ENCODE measurements at places on chromosomes 5 and 9.
A peak's percentile ranks its signal among the peaks of the same experiment; 100 is the strongest.

GRCh38 chr5:72363166-72363802 lies 43.1 kb downstream of the PTCD2 start:
- DNase-seq = no peak

GRCh38 chr5:50807661-50808060 lies 141.2 kb downstream of the PARP8 start:
- no peak for DNase-seq

DNA sequence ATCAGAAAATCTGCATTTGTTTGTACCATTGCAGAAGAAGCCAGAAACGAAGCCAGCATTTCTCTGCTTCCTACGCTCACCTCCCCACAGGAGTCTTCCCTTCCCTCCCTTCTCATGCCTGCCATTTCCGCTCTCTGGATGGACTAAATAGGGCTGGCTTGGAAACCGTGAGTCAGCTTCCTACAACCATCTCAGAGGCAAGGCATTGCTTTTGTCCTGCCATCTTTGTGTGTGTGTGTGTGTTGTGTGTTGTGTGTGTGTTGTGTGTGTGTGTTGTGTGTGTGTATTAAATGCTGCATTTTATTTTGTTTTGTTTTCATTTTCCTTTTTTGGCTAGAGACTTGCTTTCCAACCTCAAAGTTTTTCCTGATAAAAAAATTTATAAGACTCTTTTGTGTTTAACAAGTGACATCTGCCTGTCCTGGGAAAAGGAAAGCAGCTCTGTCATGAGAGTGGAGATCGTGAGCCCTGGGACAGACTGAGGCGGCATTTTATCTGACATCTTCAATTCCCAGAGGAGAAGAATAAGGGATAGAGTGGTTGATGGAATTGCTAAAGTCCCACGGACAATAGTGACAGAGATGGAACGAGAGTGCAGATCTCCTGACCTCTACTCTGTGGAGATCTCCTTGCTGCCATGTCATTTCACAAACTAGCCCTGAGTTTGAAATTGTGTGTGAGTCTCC lies 7.5 kb upstream of the EGFLAM start:
- no peak for DNase-seq

DNA sequence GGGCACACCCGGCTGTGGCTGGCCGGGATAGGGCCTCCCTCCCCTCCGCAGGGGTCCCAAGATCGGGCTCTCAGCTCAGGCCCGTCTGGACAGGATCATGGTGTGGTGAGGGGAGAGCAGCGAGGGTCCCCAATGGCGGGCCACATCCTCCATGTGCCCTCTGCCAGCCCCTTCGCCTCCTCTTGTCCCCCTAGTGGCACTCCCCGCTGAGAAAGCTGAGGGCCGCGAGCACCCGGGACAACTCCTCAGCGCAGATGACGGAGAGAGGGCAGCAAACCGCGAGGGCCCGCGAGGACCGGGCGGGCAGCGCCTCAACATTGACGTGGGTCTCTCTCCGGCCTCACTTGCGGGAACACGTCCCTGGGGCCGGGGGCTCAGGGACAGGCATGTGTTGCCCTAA lies 24.6 kb downstream of the NKD2 start:
- DNase-seq = no peak

DNA sequence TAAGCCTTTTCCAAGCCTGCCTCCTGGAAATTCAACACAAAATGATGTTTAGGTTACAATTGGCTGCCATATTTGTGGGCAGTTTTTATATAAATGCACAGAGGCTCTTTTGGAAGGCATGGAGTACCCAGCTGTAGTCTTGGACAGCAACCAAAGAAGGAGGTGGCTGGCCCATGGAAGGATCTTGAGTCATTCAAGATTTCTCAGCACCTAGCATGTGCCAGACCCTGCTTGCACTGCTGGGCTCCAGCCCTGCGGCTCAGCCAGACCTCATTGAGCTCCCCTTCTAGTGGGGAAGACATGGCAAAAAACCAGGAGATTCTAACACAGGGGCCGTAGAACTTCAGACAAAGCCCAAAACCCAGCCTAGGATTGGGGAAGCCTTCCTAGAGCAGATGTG lies 22.1 kb downstream of the JADE2 start:
- DNase-seq = no peak

DNA sequence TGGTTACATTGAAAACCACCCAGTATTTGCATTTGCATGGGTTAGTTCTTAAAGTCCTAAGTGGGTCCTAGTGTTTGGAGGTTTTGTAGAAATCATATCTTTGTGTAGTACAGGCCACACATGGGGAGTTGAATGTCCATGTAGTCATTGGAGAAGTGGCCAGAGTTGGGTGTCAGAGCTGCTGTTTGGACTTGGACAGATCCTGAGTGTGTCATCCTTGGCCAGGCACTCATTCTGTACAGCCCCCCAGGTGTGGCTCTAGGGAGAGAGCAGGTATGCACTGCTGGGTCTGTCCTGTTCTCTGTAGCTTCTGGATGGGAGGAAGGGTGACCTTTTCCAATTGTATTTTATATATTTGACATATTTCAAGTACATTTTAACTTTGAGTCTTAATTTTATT lies 82.4 kb downstream of the IQGAP2 start:
- no peak for DNase-seq

- DNase-seq = no peak
Measured at GRCh38 chr5:99605904-99606303, 677.1 kb upstream of the CHD1 start.

DNA sequence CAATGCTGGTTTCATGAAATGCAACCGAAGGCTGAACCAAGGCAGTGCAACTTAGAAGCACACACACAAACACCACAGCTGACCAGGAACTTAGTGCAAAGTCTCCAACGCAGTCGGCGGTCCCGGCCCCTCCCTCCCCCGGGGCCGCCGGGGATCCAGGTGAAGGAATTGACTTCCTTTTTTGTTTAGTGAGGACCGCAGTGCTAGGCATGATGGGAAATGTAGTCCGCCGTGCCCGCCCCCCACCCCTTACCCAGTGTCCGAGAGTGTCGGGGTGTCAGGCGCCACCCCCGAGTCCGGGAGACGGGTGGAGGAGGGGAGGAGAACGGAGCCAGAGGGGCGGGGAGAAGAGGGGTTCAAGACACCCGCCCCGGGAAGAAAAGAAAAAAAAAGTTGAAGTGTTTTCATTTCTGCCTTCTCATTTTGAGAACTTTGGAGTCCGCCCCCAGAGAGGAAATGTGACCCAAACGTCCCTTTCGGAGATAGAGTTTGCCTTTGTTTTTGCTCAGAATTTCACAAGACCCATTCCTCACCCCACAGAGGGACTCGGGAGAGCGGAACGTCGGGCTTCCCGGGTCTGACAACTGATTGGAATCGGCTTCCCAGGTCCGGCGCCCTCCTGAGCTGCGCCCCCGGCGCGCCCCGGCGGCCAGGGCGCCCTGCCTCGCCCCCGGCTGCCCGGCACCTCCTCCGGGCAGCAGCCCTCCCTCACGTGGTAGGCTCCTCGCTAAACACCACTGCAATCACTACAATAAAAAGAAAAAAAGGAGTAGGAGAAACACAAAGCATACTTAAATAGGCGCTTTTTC lies 2.0 kb downstream of the IER5L start:
- peak; percentile 81 for DNase-seq

- no peak for DNase-seq
Measured at GRCh38 chr9:108842610-108843295, 13.0 kb downstream of the ACTL7B start.

GRCh38 chr9:111991179-111991578 lies 94.6 kb downstream of the UGCG start:
- no peak for DNase-seq

DNA sequence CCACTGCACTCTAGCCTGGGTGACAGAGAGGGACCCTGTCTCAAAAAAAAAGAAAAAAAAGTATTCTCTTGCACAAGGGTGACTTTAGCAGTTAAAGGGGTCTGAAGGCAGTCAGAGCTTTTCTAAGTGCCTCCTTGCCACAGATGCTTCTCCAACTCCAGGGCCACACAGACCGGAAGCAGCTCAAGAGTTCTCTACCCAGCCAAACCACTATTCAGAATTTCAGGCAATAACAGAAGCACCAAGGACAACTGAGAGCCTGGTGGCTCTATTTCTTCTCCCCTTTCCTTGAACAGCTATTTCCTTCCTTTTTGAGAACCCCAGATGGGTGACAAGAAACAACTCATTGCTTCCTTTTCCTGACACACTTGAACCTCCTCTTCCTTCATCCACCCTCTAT lies 2.2 kb downstream of the FAM219A start:
- peak; percentile 7 for DNase-seq

- no peak for DNase-seq
Measured at GRCh38 chr5:9160747-9161146, 385.1 kb downstream of the SEMA5A start.

DNA sequence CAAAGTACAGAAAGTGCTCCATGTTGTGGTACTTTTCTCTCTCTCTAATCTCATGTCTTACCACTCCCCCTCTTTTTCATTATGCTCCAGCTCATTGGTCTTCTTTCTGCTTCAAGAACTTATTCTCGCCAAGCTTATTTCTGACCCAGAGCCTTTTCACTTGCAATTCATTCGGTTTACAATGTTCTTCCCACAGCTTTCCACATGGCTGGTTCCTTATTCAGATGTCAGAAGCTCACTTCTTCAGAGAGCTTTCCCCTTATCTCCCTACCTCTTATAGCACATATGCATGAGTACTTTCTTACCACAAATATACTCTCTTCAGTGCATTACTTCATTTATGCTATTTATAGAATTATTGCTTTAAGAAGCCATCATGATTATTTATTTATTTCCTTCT lies 338.8 kb upstream of the ATP10B start:
- DNase-seq = no peak

DNA sequence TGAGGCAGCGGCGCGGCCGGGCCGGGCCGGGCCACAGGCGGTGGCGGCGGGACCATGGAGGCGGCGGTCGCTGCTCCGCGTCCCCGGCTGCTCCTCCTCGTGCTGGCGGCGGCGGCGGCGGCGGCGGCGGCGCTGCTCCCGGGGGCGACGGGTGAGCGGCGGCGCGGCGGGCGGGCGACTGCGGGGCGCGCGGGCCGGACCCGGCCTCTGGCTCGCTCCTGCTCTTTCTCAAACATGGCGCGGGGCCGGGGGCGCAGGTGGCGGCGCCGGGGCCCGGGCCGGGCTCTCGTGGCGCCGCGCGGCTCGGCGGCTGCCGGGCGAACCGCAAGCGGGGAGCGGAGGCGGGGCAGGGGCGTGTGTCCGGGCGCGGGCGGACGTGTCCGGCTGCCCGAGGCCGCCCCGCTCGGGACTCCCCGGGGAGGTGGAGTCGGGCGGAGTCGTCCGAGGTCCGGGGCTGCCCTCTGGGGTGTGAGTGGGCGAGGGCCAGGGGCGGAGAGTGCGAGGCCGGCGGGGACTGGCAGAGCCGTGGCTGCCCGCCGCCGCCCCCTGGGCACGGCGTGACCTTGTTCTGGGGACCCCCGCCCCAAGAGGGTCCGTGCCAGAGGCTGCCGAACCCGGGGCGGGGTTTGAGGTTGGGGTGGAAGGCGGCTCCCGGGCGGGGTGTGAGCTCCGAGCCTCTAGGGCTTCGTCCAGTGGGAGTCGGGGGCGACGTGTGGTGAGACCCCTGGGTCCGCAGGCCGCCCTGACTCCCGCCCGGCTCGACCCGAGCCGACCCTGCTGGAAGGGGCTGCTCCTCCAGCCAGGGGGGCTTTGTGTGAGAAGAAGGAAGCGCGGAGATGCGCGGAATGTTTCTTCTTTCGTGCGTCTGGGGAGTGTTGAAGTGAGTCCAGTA lies 485 bp downstream of the TGFBR1 start:
- DNase-seq = peak; percentile 64

- DNase-seq = no peak
Measured at GRCh38 chr5:93578813-93579691, 2.0 kb downstream of the NR2F1-AS1 start.

DNA sequence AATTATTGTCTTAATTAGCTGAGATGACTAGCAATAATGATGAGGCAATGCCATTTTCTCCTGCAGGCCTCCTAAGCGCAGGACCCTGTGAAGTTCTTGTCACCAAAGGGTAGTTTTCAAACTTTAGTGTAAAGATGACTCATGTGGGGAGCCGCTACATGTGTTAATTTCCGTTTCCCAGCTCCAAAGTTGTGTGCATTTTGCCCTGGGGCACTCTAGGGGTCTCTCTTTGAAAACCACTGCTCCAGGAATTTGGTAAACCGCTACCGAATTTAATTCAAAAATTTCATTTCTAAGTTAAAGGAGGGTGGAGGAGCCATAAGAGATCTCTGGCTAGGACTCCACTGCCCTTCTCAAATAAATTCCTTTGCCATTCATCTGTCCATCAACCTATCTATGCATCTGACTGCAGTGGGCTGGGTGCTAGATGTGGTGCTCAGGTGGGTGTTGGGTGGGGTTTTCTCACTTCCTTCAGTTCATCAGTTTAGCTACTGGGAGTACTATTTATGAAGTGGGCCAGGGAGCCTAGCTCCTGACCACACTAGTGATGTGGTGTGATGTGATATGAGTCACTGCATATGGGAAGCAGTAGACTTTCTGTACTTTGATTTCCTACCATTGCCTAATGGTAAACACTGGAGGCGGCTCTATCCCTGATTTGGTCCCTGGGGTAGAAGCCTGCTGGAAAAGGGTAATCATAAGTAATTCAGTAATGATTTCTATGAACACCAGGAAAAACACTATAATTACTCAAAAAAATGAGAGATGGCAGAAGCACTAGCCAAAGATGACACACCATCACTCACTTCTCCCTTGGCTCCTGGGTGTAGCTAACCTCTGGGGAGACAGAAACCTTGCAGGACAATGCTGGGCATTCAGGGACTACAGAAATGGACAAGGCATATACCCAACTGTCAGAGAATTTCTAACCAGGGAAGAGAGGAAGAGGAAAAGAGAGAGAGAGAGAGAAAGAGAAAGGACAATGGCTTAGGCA lies 4.0 kb upstream of the ZSWIM6 start:
- DNase-seq = no peak

DNA sequence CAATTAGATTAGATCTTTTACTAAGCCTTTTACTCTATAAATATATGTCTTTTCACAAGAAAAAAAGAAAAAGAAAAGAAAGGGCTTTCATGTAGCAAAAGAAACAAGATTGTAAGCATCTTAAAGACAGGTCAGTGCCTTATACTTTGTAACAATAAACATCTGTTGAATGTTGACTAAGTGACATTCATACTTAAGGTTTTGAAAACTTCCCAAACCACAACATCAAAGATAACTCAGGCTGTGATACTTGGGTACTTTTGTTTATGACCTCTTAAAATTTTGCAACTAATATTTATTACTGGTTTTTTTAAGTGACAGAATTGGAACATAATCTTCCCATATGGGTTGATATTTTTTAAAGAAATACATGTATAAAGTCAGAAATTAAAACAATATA lies 7.4 kb downstream of the GRAMD2B start:
- DNase-seq = no peak

- DNase-seq = no peak
Measured at GRCh38 chr9:113719919-113720318, 156.2 kb upstream of the ZNF618 start.

- no peak for DNase-seq
Measured at GRCh38 chr9:130053109-130053503, 600 bp upstream of the GPR107 start.

GRCh38 chr9:134403292-134403681 lies 77.0 kb downstream of the RXRA start:
- DNase-seq = no peak

GRCh38 chr9:119004618-119004990 lies 364.6 kb downstream of the BRINP1 start:
- no peak for DNase-seq

- DNase-seq = no peak
Measured at GRCh38 chr5:104526866-104527265, 964.3 kb upstream of the NUDT12 start.

- no peak for DNase-seq
Measured at GRCh38 chr5:35393901-35394300, 163.6 kb upstream of the PRLR start.

Data from OCI-LY7 (cell line).